Esophagus squamous epithelium (tissue), 5 donors: ENCODE measurements at places on chromosomes 2 and 18.

DNA sequence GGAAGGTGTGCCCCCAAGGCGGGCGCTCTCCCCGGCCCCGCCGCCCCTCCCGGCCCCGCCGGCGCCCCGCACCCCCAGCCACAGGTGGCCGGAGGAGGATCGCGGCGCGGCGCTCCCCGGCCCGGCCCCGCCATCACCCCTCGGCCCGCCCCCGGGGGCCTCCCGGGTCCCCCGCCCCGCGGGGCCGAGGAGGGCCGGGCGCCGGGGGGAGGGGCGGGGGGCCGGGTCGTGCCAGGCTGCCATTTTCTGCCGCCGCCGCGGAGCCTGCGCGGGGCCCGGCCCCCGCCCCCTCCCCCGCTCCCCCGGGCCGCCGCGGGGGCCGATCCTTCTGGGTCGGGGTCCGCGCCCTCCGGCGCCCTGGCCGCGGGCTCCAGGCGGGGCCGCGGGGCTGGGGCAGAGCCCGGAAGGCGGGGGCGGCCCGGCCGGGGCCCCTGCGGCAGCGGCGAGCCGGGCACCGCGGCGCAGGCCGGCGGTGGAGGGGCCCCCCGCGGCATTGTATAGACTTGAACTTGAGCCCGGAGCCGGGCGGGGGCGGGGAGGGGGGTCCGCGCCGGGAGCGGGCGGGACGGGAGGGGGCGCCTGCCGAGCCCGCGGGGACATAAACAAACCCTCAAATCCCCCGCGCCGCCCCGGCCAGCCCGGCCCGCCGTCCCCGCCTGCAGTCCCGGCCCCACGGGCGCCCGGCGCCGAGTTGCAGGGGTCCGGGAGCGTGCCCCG, 556 bp downstream of the DNMT3A start:
- H3K27me3 ChIP-seq = no peaks in the 10 kb centered on the region
- DNase-seq = no peak
- peaks cover 13% of the 10 kb centered on the region for H3K4me1 ChIP-seq
- H3K4me3 ChIP-seq = peak overlapping the region; percentile 84

DNA sequence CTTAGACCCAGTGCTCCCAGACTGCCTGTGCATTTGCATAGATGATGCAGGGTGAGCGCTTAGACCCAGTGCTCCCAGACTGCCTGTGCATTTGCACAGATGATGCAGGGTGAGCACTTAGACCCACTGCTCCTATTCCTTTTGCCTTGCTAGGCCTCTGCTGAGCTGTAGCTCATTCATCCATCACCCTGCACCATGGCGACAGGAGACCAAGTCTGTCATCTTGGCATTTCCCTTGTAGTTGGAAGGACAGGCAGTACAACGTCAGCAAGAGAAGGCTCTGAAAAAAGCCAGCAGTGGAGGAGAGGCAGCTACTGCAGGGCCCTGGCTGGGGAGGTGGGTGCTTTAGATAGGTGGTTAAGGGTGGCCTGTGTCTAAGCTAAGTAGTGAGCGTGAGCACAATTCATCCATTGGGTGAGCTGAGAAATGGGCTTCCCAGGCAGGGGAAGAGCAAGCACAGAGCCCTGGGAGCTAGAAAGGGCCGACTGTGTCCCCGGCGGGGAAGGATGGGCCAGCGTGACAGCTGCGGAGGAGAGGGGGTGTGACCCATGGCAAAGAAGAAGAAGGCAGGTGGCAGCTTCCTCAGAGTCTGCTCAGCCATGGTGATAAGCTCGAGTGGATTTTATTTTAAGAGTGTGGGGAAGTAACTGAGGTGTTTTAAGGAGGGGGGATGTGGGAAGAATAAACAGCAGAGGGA, 108.8 kb downstream of the LPIN1 start:
- H3K27ac ChIP-seq = no peak overlapping the region
- no peak for DNase-seq
- H3K4me1 ChIP-seq = no peaks in the 10 kb centered on the region
- no peak overlapping the region for H3K4me3 ChIP-seq

DNA sequence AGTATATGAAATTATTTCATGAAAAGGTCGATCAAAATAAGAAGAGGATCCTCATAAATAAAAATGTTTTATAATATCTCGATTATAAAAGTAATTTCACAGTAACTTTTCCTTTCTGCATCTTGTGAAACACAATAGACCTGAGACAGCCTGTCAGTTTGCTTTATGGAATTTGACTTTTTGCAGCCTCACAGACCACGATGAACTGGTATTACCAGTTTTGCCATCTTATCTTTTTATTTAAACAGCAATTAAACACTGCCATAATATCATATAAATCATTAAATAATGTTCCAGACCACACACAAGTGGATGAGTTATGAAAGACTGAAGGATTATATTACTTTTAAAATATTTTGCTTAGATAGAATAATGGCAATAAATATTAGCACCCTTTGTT, 10.7 kb upstream of the GALNT3 start:
- H3K4me1 ChIP-seq = peaks cover 19% of the 10 kb centered on the region
- H3K36me3 ChIP-seq = no peaks in the 10 kb centered on the region
- no peak overlapping the region for H3K27ac ChIP-seq
- H3K27me3 ChIP-seq = no peaks in the 10 kb centered on the region
- H3K4me3 ChIP-seq = no peak overlapping the region
- DNase-seq = no peak

- H3K4me3 ChIP-seq = no peak overlapping the region
- H3K4me1 ChIP-seq = peaks cover 7% of the 10 kb centered on the region
- no peaks in the 10 kb centered on the region for H3K27me3 ChIP-seq
- DNase-seq = no peak
- no peak overlapping the region for H3K27ac ChIP-seq
Observed at GRCh38 chr2:238161291-238162051, 2.7 kb downstream of the ERFE start.
